ENCODE measurements at places on chromosomes 16 and 17.
A peak's percentile ranks its signal among the peaks of the same experiment; 100 is the strongest.

GRCh38 chr16:4749700-4750257 lies 15.4 kb downstream of the DNAAF8 start:
- DNase-seq, result no peak

DNA sequence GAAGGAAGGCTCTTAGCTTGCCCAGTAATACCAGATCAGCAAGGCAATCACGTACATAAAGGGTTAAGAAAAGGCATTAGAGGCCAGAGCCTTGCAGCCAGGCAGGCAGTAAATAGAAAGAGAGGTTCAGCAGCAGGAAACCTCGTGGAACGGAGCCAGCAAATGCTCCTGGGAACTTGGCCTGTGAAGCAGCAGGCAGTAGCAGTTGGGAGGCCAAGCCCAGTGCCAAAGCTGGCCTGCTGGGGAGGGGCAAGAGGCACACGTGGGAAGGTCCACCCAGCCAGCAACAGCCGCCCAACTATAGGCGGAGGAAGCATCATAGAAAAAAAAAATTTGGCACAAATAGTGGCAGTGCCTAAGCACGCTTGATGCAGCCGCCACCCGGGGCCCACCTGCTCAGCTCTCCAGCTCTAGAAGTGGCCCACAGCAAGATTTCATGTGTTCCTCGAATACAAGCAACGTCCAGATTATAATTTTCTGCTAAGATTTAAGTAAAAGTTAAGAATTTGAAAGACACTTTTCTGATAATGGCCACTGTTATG lies 2339.5 kb downstream of the TP53TG3F start:
- DNase-seq, result no peak

DNA sequence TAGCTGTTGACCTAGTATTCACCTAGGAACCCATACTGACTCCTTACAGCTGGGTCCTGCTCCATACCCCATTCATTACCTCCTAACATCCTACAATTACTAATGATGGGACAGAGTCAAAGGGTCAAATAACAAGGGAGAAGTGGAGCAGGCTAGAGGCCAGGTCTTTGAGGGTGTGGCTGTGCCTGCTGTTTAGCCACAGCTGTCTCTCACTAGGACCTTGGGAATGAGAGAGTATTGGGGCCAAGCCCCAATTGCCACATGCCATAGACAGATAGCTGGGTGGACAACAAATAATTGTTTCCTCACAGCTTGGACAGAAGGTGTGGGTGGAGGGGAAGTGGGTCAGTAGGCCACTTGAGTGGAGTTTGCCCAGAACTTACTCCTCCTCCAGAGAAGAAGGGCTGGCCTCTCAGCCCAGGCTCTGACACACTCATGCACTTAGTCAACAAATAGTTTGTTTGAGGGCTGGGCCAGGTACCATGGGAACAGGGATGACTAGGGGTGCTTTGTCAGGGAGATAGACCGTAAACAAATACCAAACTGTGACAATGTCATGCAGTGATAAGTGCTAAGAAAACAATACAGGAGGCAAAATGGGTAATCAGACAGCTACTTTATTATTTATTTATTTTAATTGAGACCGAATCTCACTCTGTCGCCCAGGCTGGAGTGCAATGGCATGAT lies 10.2 kb upstream of the CENPT start:
- DNase-seq, result peak; percentile 37

DNA sequence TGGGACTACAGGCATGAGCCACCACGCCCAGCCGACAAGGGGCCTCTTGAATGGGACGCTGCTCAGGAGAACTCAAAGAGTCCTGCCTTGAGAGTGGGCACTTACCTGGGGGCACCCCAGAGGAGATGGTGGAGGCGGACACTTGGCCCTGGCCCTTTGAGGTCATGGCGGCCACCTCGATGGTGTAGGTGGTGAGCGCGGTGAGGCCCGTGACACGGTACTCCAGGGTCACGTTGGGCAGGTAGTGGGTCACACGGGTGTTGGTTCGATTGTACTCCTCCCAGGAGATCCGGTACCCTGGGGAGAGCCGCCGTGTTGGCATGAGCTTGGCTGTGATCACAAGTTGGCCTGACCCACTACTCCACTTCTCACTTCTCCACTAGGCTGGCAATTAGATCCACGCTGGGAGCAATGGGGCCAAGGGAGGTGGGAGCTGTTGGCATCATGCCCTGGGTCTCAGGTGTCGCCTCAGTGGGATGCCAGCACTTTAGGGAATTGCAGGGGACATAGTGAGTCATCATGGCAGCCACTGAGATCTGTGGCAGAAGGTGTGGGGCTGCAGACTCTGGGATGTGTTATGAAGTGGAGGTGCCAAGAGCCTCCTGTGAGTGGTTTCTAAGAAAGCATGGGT lies 89.2 kb upstream of the CDC42EP4 start:
- DNase-seq, result no peak

- no peak for DNase-seq
Measured at GRCh38 chr17:43219746-43220380, 8.2 kb downstream of the TMEM106A start.

DNA sequence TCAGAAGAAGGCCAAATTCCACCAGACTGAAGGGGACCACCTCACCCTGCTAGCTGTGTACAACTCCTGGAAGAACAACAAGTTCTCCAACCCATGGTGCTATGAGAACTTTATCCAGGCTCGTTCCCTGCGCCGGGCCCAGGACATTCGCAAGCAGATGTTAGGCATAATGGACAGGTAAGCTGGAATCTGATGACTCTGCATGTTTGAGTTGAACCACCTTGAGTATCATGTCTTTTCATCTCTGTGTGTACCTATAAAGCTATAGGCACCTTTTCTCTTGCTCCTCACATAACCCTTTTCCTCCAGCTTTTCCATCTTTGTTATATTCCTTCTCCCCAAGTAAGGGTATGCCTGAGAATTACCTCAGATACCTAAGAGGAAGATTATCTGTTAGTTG lies 24.8 kb downstream of the ETV4 start:
- DNase-seq, result no peak

GRCh38 chr17:30191072-30191471 lies 44.4 kb downstream of the SLC6A4 start:
- DNase-seq, result no peak

GRCh38 chr16:46973996-46974324 lies 486 bp upstream of the DNAJA2 start:
- no peak for DNase-seq

DNA sequence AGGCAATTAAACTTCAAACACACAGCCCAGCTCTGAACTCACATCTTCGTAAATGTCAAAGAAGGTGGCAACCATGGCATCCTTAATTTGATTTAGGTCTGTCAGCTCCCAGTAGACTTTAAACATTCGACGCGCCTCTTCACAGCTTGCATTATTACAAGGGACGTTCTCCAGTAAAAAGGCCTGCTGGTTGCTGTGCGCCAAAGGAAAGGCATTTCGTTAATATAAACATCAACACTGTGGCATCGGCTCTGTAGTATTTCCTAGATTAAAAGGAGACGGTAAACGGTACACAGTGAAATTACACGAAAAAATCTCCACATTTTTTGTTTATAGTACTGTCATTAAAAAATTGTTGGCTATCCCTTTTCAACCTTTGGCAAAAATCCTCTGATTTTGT lies 116.8 kb upstream of the NETO2 start:
- DNase-seq, result no peak

DNA sequence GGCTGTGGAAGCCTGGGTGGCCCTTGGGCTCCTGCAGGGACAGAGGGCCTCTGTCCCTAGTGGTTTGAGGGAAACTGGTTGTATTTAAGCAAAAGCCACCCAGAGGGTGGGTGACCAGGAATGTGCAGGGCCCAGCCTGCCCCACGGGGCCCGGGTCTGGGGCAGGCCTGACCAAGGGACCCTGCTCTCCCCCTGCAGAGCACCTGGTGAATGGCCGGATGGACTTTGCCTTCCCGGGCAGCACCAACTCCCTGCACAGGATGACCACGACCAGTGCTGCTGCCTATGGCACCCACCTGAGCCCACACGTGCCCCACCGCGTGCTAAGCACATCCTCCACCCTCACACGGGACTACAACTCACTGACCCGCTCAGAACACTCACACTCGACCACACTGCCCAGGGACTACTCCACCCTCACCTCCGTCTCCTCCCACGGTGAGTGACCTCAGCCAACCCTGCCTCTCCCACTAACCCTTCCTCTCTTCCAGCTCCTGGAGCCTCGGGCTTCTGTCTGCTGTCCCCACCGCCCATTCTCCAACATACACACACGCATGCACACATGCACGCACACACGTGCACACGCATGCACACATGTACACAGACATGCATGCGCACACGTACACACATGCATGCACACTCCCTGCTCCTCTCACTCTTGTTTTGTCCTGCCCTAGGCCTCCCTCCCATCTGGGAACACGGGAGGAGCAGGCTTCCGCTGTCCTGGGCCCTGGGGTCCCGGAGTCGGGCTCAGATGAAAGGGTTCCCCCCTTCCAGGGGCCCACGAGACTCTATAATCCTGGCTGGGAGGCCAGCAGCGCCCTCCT lies 10.4 kb downstream of the GALK1 start:
- DNase-seq, result no peak

- DNase-seq, result no peak
Measured at GRCh38 chr16:81004646-81005353, 1.9 kb downstream of the CMC2 start.

DNA sequence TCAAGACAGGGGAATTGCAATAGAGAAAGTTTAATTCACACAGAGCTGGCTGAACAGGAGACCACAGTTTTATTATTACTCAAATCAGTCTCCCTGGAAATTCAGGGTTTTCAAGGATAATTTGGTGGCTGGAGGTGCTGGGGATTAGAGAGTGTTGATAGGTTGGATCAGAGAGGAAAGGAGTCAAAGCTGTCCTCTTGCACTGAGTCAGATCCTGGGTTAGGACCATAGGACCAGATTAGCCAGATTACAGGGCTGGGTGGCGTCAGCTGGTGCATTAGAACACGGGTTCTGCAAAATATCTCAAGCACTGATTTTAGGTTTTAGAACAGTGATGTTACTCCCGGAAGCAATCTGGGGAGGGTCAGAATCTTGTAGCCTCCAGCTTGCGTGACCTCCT lies 1.8 kb upstream of the NSMCE1 start:
- no peak for DNase-seq

DNA sequence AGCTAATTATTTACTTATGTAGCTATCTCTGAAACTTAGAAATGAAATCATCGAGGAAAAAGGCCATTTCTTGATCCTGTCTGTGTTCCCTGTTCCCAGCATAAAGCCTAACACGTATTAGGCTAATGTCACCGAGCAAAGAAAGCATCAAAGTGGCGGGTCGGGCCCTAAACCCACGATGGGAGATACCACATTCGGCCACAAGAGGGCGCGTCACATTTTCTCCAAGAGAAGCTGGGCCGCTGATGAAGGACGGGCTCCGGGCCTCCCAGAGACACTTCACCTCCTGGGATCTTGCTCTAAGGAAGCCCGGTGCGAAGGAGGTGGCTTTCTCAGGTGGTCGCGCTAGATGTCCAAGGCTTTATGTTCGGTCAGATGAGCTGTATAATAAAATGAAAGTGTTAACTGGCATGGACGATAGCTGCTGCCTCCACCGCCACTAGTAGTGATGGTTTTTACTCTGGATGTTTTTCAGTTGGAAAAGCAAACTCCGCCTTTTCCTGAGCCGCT lies 853 bp upstream of the PDK2 start:
- peak; percentile 89 for DNase-seq

- DNase-seq, result peak; percentile 6
Measured at GRCh38 chr16:11094857-11095565, 150.6 kb downstream of the CLEC16A start.

DNA sequence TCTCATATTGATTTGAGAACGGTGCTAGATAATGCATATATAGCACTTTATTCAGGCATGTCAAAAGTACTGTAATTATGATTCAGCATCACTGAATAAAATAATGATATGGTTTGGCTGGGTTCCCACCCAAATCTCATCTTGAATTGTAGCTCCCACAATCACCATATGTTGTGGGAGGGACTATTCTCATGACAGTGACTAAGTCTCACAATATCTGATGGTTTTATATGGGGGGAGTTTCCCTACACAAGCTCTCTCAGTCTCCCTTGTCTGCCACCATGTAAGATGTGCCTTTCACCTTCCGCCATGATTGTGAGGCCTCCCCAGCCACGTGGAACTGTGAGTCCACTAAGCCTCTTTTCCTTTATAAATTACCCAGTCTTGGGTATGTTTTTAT lies 25.6 kb upstream of the LONP2 start:
- no peak for DNase-seq

DNA sequence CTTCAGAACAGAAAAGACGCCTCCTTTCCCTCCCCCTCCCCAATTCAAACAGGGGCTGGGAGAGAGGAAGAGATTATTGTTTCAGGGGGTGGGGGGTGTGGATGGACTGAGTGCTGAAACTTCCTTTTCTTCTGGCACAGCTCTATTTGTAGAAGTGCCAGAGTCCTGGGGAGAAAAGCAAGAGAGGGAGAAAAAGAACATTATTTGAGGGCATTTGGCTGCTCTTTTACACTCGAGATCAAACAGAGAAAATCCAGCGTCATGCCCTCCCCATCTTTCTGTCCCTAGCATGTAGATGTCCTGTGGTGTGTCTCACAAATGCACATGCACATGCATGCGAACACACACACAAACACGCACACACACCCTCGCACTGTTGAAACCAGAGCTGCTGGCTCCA lies 13.0 kb downstream of the ARL4D start:
- DNase-seq, result no peak

DNA sequence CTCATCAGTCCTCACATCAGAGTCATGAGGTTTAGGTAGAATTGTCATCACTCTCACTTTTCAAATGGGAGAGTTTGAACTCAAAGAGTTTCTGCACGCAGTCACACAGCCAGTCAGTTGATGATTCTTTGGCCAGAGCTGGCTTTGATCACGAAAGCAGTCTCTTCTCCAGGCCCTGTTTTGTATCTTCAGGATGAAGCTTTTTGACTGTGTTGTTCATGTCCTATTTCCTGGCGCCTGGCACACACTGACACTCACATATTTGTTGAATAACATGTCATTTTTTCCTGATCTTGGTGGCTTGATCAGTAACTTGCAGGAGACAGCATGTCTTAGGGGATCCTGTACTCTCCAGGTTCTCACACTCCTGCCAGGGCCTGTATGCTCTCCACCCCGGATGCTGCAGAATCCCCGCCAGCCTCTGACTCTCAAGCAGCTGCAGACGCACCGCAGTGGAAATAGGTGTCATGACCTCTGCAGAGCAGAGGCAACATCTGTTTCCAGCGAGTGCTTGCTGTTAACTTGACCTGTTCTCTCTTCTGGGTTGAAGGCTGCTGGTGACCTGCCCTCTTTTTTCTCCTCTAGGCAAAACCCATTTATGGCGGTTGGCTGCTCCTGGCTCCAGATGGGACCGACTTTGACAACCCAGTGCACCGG lies 33.0 kb downstream of the MPRIP start:
- DNase-seq, result no peak

DNA sequence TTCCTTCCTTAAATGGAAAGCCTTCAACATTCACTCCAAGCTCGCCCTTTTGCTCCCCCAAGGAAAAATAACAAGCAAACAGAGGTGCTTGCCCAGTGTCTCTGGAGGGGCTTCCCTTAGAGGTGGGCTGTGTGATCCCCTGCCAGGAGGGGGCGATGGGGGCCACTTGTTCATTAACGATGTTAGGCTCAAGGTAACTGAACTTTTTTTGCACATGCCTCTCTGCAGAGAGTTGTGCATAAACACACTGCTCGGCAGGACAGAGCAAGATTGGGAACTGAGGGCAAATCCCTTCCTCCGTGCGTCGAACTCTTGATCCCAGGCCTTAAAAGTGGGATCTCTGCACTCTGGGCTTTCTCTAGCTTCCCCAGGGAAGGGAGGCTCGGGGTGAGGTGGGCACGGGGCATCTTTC lies 15.5 kb upstream of the NAGLU start:
- DNase-seq, result no peak

- DNase-seq, result no peak
Measured at GRCh38 chr16:20969386-20969785, 68.8 kb downstream of the LYRM1 start.
